ENCODE measurements at places on chromosomes 3 and 15.

DNA sequence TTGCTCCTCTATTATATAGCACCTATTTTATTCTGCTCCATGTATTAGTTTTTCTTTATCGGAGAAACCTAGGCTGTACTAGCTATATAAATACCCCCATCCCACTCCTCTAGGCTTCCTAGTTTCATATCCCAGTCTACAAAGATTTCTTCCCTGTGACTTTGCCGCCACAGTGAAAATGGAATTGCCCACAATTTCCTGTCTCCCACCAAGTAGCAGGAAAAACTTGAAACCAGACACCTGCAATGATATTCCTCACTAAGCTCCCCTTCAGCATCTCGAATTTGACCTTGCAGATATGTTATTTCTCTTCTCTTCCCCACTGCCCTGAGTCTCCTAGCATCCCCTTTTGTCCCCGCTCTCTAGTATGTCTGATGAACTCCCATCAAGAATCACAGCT, 685.8 kb upstream of the CCDC54 start:
- peak; percentile 19 for DNase-seq

GRCh38 chr3:150407808-150408220, 284 bp upstream of the TSC22D2 start:
- peak; percentile 77 for DNase-seq

DNA sequence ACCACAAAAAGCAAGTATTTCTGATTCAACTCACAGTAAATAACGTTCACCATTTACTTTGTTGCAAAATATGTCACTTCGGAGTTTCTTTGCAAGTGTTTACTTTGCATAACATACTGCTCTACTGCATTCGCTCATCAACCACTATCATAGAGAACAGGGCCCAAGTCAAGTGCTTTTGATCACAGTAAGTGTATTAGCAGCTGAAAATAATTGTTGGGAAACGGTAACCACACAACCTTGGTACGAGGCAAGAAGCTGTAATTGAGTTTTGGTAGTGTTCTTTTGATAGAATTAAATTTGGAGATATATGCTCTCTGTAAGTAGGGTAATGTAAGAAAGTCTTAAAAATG, 80.1 kb downstream of the SATB1 start:
- no peak for DNase-seq

DNA sequence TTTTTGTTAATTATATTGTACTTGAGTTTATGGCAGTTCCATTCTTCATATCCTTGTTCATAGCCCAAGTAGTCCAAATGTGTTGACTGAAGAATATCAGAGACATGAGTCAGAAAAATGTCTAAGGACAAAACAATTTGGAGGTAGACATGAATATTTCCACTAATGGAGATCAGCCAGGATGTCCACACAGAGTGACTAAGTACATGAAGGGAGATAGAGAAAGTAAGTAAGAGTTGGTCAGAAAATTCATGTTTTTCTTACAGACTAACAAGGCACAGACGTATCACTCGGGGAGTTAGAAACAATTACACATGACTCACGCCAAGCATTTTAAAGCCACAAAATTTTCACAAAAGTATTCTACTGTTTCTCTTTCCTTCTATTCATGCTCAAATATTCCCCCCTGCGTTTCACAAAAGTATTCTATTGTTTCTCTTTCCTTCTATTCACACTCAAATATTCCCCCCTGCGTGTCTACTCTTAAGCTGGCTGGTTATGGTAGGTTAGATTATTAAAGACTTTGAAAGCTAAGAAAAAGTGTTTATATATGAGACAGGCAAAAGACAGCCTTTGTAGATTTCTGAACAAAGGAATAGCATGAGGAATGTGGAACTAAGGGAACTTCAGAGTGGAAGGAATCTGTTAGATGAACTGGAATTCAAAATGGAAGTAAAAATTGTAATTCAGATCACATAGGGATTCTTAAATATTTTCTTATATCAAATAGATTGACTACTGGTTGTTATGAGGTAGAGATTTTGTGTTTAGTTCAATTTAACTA, 648.7 kb upstream of the CCDC54 start:
- peak; percentile 99 for DNase-seq

GRCh38 chr15:63288778-63289378, 11.5 kb downstream of the APH1B start:
- DNase-seq, result peak; percentile 66

DNA sequence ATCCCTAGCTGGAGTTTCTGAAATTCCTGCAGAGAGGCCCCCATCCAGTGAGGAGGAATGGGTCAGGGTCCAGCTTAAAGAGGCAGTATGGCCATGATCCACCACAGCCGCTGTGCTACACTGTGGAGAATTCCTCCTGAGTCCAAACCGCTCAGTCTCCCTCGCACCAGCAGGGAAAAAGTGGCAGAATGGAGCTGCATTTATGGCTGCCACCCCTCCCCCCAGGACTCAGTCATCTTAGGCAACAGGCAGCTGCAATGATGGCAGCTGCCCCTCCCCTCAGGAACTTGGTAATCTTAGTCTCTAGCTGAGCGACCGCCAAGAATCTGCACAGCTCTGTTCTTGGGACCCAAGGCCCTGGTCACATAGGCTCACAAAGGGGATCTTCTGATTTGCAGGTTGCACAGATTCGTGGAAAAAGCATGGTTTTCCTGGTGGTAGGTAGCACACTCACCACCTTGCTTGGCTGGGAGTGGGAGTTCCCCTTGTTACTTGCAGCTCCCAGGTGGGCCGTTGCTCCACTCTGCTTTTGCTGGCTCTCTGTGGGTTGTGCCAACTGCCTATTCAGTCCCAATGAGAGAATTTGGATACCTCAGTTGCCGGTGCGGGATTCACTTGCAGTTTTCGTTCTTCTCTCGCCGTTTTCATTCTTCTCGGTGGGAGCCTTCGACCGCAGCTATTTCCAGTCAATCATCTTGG, 204.1 kb downstream of the STXBP5L start:
- DNase-seq, result no peak

GRCh38 chr3:171333784-171334464, 126.3 kb downstream of the TNIK start:
- DNase-seq, result no peak
